ENCODE measurements at places on chromosomes 16 and 17.

DNA sequence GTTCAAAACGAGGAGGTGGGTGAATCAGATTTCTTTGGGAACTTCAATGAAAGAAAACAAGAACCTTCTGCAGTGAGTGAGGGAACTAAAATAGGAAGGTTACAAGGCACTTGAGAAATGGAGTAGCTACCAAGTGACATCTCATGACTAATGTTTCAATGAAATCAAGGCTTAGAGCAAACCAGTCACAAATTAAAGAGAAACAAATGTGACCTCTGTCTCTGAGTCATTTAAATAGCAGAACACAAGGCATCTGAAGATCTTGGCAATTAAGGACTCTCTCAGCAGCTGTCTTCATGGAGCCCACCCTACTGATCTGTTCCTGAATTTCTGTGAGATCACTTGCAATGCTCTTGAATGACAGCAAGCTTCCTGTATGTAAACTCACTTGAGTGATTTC is 109.5 kb downstream of the CDH11 start:
- DNase-seq: no peak

DNA sequence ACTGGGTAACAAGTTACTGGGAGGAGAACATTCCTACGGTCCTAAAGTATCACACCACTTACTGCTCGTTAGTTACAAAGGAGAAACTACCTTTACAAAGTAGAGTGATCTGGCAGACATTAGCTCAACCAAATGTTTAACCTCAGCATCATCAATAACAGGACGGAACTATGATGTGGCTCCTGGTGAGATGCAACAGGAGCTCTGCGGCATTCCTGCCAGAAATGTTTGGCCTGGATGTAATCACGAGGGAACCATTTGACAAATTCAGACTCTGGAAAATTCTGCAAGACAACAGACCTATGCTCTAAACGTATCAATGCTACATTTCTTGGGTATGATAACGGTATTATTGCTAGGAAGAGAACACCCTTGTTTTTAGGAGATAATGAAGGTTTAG is 80.4 kb downstream of the MRM3 start:
- DNase-seq: no peak

GRCh38 chr16:79036541-79036940 is 564.0 kb downstream of the MAF start:
- DNase-seq: no peak

GRCh38 chr17:77471984-77472461 is 331.3 kb downstream of the SEC14L1 start:
- no peak for DNase-seq

DNA sequence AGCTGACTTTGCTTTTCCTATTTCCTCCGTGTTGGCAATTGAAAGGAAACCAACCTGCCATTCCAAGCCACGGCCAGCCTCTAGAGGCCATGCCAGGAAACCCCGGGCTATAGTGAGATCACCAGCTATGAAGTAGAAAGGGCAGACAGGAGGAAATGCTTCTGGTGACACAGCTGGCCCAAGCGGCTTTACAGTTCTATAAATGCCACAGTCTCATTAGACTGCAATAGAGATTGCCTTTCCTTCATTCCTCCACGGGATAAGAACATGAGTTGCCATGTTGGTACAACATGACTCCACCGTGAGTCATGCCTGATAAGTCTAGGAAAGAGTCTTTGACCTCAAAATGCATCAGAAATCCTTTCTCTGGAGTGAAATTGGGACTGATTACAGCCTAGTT is 384.9 kb downstream of the GRIN2A start:
- no peak for DNase-seq

DNA sequence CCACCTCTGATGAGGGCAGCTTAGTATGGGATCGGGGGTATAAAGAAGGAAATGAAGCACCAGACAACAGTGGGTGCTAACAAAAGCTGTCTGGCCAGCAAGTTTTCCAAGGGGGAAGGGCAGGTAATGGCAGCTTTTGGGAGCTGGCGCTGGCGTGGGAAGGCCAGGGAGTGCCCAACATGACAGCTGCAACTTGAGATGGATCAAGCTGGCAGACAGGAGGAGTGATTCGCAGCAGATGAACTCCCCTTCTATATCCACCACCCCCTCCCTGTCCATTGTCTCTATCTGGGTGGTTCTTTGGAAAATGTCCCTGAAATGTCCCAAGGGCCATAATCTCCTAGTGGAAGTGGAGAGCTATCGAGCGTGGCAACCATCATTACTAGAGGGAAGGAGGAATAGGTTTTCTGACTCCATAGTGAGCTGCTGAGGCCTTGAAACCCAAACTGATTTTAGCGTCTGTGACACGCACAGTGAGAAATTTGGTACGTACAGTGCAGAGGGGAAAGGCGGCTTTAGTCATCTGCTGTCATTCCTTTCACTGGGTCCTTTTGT is 4.8 kb upstream of the INPP5K start:
- DNase-seq: no peak

- DNase-seq: no peak
Observed at GRCh38 chr17:37123941-37124820, 175.4 kb downstream of the AATF start.

- DNase-seq: no peak
Observed at GRCh38 chr17:3755335-3756030, 31.8 kb downstream of the HASPIN start.

GRCh38 chr16:19389246-19389645 is 28.4 kb upstream of the TMC5 start:
- peak; percentile 64 for DNase-seq

- DNase-seq: no peak
Observed at GRCh38 chr16:67533024-67533560, 4.5 kb downstream of the RIPOR1 start.

GRCh38 chr16:22300427-22301071 is 3.3 kb downstream of the POLR3E start:
- DNase-seq: peak; percentile 59

GRCh38 chr17:8665684-8666083 is 35.2 kb upstream of the MYH10 start:
- no peak for DNase-seq

- peak; percentile 93 for DNase-seq
Observed at GRCh38 chr17:48593840-48594537, 410 bp upstream of the HOXB5 start.

- no peak for DNase-seq
Observed at GRCh38 chr16:66359811-66360608, 6.5 kb upstream of the CDH5 start.

DNA sequence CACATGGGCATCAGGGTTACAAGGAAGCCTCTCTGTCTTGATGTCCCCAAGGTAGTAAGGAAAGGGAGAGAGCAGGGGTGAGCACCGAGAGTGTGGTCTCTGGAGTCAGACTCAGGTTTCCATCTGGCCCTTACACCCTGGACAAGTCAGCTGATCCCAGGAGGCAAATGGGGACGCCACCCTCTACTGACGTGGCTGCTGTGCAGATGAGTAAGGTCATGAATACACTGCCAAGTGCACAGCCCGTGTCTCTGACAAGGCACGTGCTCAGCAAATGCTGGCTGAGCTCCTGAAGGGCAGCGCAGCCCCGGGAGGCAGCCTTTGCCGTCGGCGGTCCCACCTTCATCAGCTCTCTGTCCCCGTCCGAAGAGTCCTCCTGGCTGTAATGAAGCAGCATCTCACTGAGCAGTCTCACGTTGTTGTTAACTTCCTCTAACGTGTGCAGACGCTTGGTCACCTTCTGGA is 19.4 kb downstream of the GGA3 start:
- no peak for DNase-seq

- DNase-seq: no peak
Observed at GRCh38 chr17:82835122-82835521, 4.7 kb downstream of the ZNF750 start.

GRCh38 chr17:2064520-2064971 is 9.6 kb downstream of the HIC1 start:
- DNase-seq: no peak

DNA sequence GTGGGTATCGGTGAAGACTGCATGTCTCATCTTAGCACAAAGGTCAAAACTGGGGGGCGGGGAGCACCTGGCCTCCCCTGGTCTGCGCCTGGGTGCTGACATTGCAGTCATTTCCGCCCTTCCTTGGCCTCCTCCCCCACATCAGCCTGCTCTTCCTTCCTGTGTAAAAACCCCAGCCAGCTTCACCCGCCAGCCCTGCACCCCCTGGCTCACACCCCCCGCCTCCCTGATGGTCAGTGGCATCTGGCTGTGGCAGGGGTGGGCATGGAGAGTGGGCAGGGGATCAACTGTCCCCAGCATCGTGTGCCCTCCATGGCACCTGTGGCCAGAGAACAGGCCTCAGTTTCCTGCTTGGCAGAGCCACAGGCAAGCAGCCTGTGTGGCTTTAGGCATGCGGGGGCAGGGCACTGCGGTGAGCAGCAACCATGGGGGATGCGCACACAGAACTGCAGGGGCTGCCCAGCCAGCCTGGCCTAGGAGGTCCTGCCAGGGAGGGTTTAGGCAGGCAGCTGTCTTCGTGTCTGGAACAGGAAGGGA is 26.5 kb upstream of the LASP1NB start:
- peak; percentile 92 for DNase-seq

DNA sequence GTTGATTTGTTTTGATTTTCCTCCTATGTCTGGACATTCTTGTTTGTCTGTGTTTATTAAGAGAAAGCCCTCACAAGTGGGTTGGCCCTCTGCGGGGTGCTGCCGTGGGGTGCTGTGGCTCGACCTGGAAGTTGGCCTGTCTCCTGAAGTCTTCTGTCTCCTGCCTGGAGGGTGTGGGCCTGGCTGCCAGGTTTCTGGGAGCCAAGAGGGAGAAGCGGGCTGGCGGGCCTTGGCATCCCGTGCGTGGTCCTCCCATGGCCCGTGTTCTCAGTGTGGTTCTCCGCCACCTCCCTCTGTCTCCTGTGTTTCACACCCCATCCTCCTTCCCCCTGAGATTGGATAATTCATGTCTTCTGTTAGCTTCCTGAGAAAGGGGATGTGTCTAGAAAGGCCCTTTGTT is 69.6 kb downstream of the RNF213 start:
- DNase-seq: no peak

GRCh38 chr17:77592106-77592865 is 366.2 kb upstream of the TNRC6C start:
- no peak for DNase-seq

DNA sequence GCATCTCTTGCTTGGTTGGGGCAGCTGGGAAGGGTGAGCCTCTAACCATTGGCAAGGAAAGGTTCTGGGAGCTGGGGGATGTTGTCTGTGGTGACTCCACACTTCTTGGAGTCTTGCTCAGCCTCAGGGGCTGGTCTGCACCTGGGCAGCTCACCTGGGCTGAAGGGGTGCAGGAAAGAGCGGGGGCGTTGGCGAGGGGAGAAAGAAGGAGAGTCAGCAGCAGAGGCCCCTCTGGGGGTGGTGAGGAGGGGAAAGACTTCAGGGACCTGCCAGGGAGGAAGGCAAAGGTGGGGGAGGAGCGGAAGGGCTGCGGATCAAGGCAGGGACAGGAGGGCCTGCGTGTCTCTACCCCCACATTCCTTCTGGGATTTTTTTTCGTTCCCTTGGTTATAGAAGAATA is 47.7 kb downstream of the CCDC42 start:
- no peak for DNase-seq

- DNase-seq: no peak
Observed at GRCh38 chr16:19148189-19148588, 19.9 kb upstream of the SYT17 start.

DNA sequence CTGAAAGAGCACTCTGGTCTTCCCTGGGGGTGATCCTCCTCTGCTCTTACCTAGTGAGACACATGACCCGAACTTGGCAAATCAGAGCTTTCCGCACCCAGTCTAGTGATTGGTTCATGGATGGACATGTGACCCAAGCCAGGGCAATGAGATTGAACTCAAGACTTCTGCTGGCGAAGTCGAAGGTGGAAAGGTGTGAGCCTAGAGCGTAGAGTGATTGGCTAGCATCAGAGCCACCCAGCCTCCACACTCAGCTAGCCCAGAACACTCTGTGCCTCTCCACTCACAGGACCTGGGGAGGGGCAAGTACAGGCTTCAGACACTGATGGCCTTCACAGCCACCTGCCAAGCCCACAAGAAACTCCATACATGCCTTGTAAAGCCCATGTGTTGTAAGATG is 17.6 kb downstream of the ATPAF2 start:
- DNase-seq: no peak

GRCh38 chr17:62092784-62093183 is 27.7 kb upstream of the MED13 start:
- DNase-seq: no peak

Measured in stimulated activated effector memory CD8-positive, alpha-beta T cell treated with anti-CD3 and anti-CD28 coated beads, Interleukin-12 subunit alpha, Interleukin-12 subunit beta, amount 100 ng/mL, for 72 hours (primary cell).